ENCODE measurements at places on chromosomes 7 and 10. TPM values are rescaled to one million over a fixed set of nuclear protein-coding genes. Genes with fewer than 3 reads are reported as not detected.
A peak's percentile ranks its signal among the peaks of the same experiment; 100 is the strongest.

DNA sequence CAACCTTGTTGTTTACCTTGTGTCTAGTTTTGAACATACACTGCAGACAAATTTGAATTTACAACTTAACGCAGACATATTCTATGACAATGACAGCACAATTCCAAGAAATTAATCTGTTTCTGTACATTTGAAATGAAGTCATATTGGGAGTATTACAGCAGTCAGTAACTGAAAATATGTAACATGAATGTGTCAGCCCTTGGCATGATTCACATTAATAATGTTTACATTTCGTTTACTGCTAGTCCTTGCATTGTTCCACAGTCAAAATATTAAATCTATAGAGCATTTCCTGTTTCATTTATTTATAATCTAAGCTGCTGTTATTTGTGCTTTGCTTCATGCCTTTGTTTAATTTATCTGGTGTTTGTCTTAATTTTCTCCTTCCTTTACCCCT is 80.4 kb downstream of the NOC3L start:
- no peak for DNase-seq

NPSR1 gene
- not detected for total RNA-seq

DNA sequence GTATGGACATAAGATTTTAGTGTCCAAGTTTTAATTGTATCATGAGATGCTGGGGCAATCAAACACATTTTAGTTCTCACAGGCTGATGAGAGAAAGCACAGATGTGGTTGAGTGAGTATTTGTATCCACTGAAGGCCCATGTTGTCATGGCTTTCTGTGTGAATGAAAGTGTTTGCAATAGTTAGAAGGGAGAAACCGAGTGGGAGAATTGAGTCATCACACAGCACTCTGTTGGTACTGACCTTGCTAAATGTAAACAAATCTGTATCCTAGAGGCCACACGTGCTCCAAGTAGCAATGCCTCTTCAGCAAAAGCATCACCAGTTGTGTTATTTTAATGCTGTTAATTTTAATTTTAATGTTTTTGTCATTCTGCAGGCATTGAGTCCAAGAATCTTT is 121.2 kb downstream of the EMX2 start:
- peak; percentile 53 for DNase-seq

ITIH2 gene
- total RNA-seq: not detected

GRCh38 chr7:114916261-114916892 is 5.5 kb upstream of the MDFIC start:
- no peak for DNase-seq

TPST1 gene
- 58.8 TPM for total RNA-seq

- DNase-seq: no peak
These were observed 194.7 kb upstream of the SEMA3A start for GRCh38 chr7:84389242-84389641.

DNA sequence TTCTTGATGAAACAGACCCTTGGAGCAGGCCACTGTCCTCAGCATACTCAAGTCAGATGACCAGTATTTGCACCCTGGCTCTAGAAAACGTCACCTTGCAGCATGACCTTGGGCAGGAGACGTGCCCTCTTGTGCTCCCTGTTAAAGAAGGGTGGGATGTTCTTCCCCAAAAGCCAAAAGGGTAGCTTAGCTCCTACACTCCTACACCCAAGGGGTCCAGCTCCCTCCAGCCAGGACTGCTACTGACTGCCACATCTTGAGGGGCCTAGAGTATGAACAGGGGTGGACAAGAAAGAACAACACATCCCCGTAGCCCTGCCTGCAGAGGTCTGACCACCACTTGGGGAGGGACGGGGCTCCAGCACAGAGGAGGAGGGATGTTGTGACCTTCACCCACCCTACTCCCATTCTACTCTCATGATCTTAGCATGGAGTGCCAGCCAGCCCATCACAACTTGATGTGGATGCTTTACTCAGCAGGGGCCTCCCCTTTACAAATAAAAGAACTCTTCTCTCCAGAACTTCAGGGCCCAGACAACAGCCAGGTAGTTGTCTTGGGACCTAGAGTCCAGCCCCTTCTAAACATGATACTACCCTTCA is 165.3 kb upstream of the ZMIZ1 start:
- no peak for DNase-seq

GRCh38 chr10:124688889-124689670 is 55.1 kb downstream of the FAM53B start:
- DNase-seq: no peak

DNA sequence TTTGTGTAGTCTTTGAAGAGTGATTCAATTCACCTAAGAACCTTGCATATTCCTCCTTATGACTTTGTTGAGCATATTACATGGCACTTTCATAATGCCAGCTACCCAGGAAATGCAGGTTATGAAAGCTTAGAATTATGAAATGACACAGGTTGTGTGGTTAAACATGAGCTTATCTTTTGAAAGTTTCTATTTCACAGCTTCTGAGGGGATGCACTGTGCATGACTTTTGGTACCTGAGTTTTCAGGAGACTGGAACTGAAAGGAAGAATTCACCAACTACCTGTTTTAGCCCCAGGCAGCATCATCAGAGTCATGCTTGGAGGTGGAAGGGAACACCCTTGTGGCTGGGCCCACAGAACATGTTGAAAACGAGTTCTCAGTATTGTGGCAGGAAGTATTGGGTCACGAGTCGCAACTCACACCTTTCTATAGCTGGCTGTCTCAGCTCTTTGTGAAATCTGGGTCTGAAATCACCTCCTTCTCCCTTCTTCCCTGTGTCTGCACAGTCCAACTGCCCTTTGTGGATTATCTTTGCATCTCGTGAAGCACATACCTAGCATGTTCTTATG is 228.2 kb downstream of the PTEN start:
- DNase-seq: no peak

- no peak for DNase-seq
These were observed 46.4 kb upstream of the NKX6-2 start for GRCh38 chr10:132832186-132832969.

DNA sequence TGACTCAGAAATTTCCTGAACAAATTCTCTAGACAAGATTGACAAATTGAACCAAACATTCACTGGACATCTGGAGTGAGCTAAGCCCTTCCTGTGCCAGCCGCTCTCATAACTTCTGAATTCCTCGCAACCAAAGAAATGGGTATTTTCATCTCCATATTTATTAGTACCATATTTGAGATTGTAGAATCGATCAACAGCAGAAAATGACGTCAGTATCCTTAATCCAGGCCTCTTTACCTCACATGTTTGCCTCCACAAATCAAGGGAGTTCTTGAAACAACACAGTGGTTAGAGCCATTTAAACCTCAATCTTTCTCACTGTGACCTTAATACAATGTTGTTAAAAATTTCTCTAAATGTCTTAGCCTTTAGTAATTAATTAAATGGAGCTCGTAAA is 735.6 kb upstream of the SORCS1 start:
- no peak for DNase-seq

DNA sequence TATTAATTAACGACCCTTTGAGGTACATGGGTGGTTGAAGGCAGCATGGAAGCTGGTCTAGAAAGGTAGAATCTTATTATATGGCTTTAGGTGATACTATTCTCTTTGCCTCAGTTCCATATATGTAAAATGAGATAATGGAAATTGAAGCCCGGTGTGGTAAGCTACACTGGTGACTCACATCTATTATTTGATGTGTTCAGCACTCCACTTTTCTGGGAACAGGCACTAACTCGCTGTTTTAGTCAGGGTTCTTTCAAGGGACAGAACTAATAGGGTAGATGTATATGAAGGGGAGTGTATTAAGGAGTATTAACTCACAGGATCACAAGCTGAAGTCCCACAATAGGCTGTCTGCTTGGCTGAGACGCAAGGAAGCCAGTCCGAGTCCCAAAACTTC is 4.4 kb upstream of the TRUB1 start:
- DNase-seq: no peak

GPER1 gene
- 7.3 TPM for total RNA-seq

INMT gene
- total RNA-seq: not detected

- no peak for DNase-seq
These were observed 39.1 kb downstream of the SGCE start for GRCh38 chr7:94616855-94617254.

FOXP2 gene
- total RNA-seq: 0.12 TPM

DNA sequence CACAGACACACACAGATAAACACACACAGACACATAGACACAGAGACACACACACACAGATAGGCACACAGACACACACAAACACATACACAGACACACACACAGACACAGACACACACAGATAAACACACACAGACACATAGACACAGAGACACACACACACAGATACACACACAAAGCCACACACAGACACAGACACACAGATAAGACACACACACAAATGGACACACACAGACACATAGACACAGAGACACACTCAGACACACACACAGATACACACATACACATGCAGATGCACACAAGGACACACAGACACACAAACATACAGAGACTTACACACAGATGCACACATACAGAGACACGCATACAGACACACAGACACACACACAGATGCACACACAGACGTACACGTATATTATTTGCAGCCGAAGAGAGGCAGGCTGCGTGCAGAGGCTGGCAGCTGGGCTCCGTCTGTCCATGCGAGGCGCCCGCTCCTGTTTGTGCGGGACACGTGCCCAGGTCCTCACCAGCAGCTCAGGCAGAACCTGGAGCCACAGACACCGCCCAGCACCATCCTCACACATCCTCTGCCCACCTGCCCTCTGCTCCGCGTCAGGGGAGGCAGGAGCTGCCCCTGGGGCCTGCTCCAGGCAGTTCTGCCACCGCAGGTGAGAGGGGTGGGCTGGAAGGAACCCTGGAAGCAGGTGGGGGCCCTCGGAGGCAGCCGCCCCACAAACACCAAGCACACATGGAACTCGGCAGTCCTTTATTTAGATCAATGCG is 1.2 kb downstream of the CALML5 start:
- DNase-seq: no peak

AKR1D1 gene
- not detected for total RNA-seq

GRCh38 chr7:32643194-32643593 is 147.9 kb downstream of the AVL9 start:
- no peak for DNase-seq

TRIM50 gene
- total RNA-seq: not detected

DNA sequence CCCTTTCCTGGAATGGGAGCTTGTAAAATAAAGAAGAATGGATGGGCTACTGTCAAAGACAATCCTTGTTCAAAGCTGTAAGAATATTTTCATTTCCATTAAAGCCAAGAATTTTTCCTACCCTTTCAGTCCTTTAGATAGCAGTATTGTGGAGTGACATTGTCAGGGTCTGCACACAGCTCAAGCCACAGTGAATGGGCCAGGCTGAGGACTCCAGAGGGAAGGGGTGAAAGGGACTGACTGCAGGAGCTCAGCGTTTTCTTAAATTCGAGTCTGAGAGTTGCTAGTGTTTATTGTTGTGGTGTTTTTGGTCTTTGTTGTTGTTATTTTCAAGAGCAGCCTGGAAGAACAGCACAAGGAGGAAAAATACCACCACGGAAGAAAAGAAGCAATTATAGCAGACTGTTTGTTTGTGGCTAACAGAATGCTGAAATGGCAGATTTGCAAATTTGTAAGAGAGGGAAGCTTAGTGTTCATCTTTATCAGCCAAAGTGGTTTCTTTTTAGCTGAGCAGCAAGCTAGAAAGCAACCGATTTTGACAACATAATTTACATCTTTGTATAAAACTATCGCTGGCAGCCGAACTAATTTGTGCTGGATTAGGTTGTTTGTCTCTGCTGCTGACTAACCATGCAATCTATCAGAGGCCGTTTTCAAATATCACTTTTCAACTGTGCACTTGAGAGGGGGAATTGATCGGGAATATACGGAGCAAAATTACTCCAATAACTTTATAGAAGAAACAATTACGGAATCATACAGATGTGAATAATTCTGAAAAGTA is 192.1 kb downstream of the LRMDA start:
- no peak for DNase-seq

- peak; percentile 30 for DNase-seq
These were observed 5.1 kb downstream of the UNC5B start for GRCh38 chr10:71217266-71218045.

GRCh38 chr7:80659120-80660055 is 20.9 kb downstream of the CD36 start:
- peak; percentile 61 for DNase-seq

DNA sequence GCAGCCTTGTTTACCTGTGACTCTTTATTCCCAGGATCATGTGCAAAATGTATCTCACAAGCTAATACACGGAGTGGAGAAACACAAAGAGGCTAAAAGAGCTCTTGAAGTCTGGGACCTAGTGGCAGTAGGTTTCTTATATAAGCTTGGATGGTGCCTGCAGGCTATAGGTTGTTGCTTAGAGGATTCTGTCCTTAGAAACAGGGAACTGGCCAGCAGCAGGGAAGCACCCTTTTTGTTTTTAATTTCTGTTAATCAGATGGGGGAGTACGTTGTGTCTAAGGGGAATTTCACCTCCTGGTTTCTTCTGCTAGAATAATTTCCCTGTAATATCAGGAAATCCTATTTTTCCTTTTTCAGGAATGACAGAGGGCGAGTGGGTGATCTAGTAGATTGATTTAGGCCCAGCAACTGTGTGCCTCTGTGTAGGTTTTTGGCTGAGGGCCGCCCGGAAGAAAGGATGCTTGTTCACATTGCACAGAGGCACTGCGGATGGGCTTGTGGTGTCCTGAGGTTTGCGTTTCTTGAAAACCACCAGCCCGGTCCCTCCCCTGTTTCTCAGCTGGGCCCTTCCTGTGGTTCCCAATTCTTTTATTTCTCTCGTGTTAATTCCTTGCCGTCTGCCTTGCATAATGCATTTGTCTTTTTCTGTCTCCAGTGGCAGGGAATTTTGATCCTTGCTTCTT is 158.0 kb downstream of the CAMK1D start:
- DNase-seq: no peak

ZNF33B gene
- total RNA-seq: 10.4 TPM

GRCh38 chr7:84194484-84195271 is at the start of gene SEMA3A:
TSS of gene SEMA3A (minus strand) at chr7:84194789. CDS start at chr7:84194586, 203 bp downstream.
- DNase-seq: peak; percentile 78

CALN1 gene
- not detected for total RNA-seq

ACHE gene
- 1.5 TPM for total RNA-seq

DNA sequence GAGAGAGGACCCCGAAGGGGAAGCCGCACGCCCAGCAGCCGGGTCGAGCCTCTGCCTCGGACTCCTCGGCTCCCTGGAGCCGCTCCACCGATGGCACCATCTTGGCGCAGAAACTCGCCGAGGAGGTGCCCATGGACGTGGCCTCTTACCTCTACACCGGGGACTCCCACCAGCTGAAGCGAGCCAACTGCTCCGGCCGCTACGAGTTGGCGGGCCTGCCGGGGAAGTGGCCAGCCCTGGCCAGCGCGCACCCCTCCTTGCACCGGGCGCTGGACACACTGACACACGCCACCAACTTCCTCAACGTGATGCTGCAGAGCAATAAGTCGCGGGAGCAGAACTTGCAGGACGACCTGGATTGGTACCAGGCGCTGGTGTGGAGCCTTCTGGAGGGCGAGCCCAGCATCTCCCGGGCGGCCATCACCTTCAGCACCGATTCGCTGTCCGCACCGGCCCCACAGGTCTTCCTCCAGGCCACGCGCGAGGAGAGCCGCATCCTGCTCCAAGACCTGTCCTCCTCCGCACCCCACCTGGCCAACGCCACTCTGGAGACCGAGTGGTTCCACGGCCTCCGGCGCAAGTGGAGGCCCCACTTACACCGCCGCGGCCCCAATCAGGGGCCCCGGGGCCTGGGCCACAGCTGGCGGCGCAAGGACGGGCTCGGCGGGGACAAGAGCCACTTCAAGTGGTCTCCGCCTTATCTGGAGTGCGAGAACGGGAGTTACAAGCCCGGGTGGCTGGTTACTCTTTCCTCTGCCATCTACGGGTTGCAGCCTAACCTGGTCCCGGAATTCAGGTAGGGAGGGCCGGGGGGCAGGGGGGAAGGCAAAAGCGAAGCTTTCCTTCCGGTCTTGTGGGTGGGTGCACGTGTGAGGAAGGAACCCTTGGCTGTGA is 973 bp downstream of the GPR158 start:
- DNase-seq: no peak

Measured in A172 (cell line).